CD4-positive, alpha-beta T cell (primary cell): ENCODE measurements at places on chromosomes 3 and 15.

GRCh38 chr3:3278073-3278472, 98.6 kb upstream of the CRBN start:
- DNase-seq = no peak

DNA sequence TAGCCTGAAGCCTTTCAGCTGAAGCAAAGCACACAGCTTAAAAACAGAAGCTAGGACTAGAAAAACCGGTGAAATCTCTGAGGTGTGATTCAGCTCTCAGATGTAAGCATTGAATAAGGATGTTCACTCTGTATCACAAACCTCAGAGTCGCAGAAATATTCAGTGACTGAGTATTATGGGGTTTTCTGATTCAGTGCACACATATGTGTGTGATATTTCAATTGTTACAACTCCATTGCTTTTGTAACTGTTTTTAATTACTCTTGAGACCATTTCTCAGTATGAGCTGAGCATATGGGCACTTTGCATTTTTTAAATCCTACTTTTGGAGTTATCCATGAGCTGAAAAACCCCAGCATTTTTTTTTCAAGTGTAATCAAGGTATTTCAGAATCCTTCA, 868.8 kb downstream of the NTRK3 start:
- DNase-seq = no peak

- DNase-seq = no peak
Observed at GRCh38 chr15:62648954-62649353, 393.6 kb upstream of the TPM1 start.

DNA sequence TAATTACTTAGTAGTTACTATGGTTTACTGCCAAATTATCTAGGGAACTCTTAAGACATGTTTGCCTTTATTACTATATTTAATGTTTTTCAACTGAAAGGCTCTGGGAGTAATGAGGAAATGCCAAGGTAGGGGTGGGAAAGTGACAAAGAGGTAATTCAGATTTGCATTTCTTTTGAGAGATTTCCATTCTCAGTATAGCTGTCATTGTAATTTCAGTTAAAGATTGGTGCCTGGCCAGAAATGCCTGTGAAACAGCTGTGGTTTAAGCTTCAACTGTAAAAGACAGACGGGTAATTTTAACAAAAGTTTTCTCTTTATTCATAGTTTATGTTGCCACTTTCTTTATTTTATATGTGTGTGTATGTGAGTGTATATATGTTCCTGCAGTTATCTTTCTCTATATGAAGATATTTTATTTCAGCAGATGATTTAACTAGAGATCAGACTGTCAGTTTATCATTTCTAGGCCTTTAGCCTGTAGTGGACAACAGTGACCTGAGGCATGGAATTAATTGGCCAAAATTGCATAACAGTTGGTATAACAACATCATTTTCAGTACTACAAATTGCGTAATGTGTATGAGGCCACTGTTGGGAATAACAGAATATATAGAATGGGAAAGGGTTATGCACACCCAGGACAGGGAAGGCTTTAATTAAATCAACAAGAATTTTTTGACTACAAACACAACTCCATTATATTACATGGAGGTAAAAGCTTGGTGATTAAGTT, 119.0 kb downstream of the BBX start:
- no peak for DNase-seq

DNA sequence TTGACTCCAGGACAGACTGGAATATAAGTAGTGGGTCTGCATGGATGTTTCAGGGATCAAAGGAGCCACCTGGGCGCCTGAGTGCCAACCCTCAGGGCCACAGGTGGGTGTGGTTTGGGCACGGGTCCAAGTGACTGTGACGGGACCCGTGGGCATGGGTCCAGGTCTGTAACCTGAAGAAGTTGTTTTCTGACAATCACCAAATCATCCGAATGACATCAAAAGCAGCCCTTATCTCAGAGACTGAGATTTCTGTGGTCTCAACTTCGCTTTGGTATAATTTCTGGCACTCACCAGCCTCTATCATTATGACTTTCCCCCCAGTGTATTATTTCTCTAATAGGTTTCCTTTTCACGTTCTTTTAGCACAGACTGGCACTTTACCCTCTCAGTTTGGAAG, 24.4 kb downstream of the RLBP1 start:
- DNase-seq = no peak

- no peak for DNase-seq
Observed at GRCh38 chr3:164408326-164408725, 670.0 kb downstream of the SI start.

DNA sequence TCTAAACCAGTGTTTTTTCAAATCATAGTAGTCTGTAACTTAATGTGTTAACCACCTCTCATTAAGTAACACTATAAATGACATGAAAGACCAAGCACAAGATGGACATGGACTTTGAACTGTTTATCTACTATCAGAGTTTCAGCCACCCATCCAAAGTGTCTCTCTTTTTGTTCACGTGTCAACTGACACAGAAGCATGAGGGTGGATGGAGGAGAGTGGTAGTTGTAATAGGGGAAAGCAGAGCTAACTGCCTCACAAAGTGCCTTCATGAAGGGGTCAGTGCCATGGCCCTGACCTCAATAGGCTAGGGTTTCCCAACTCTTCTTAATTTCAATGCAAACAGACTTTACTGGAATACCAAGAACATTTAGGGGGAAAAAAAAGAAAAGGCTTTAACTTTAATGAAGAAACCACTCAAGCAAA, 32.1 kb upstream of the TRPM7 start:
- DNase-seq = no peak

DNA sequence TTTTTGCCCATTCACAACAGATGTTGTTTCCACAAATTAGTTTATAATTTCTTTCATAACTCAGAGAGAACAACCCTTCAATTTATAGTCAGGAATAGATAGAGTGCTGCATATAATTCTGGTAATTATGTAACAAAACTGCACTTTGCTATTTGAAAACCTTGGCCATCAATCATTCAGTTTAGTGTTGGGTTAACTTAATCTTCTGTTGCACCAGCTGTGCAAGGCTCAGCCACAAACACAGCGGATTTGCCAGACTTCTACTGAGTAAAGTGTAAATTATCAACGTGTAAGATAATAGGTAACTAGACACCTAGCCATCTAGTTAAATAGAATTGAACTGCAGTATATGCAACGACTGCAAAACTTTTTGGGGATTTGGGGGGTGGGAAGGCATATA, 1064.3 kb upstream of the EPHA6 start:
- DNase-seq = no peak
